ENCODE measurements at places on chromosomes 6 and 20.

DNA sequence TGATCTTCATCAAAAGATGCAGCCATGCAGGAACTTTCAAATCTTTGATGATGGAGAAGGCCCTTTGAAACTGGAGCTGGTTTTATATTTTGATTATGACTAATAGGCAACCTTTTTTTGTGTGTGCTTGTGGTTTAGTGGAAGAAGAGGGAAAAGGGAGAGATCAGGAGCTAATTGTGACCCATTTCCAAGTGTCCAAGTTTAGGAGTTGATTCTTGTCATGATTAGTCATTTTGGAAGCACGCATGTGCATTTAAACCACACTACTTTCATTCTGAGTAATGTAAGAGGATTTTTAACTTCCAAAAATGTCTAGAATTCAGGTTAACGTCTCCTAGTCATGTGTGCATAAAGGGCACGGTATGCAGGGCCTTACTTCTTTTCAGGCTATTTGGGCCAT lies 3.5 kb downstream of the FOXO3 start:
- DNase-seq: peak; percentile 98

- no peak for DNase-seq
Observed at GRCh38 chr6:35377002-35377401, 34.6 kb downstream of the PPARD start.

GRCh38 chr6:107021446-107022185 lies 6.4 kb upstream of the MTRES1 start:
- no peak for DNase-seq

DNA sequence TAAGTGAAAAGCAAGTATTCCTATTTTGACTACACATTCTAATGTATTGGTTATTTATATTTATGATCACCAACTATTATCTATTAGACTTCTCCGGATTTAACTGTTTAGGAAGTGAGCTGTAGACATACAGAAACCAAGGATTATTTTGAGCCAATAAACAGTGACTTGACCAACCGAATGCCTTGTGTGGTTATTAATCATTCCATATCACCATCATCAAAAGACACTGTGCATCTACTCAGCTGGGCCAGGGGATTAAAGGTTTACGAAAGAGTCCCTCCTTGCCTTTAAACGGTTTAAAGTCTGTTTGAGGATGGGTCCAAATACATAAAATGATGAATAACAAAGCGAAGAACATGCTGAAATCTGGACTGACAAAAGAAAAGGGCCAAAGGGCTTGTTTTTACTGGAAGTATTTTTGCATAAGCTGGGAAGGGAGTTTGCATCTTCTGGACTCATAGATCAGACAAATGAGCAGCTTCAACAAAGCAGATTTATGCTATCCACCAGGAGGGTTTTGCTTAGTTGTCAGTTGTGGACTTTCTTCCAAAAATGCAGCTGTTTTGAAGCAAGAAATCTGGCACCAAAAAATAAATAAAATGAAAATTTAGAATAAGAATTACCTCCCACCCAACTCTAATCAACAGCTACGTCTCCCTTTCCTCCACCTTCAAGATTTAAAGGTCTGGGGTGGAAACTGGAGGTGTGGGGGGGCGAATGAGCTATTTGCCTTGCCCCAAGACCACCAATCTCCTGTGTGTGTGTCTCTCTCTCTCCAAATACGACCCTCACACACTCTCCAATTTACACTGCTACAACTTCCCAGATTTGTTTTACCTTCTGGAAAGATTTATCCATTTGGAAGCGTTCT lies 33.6 kb upstream of the ID4 start:
- peak; percentile 49 for DNase-seq

DNA sequence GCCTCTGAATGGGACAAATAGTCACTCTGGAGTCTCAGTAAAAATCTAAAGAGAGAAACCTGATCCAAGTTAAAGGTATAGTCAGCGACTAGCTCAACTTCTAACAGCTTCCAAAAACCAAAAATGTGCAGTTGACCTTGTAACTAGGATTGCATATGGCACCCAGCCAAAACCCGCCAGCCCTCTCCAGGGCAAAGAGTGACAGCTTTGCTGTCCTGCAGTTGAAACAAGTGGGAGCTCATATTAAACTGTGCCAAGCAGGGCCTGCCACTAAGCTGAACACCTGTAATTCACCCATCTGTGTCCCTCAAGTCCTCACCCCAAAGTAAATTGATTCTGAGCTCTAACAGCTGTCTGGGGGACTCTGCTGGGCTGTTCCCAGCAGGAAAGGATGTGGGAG lies 695.3 kb downstream of the MAFB start:
- no peak for DNase-seq

GRCh38 chr6:7246401-7247178 lies 66.4 kb downstream of the SSR1 start:
- DNase-seq: no peak

GRCh38 chr20:41782255-41782654 lies 164.1 kb upstream of the CHD6 start:
- DNase-seq: no peak

DNA sequence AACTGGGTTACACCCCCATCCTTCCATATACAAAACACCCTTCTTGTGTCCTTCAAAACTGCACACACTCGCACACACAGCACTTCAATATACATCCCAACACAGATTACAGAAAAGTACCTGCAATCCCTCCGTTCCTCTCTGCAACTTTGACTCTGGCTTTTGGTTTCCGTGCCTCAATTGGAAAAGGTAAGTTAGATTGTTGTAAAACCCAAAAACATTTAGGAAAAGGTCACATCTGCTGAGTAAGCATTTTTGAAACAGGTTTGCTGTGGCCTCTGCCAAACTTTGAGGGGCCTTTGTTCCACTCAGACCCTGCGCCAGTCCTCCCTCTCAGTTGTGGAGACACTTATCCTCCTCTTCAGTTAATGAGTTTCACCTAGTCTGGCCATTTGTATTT lies 4.2 kb downstream of the NKX2-4 start:
- no peak for DNase-seq

GRCh38 chr6:3372912-3373554 lies 83.8 kb downstream of the SLC22A23 start:
- no peak for DNase-seq

GRCh38 chr6:102223942-102224341 lies 830.4 kb downstream of the GRIK2 start:
- no peak for DNase-seq

- peak; percentile 83 for DNase-seq
Observed at GRCh38 chr20:38143646-38144554, 21.2 kb downstream of the TGM2 start.

- no peak for DNase-seq
Observed at GRCh38 chr6:11830105-11830504, 51.5 kb upstream of the ADTRP start.

DNA sequence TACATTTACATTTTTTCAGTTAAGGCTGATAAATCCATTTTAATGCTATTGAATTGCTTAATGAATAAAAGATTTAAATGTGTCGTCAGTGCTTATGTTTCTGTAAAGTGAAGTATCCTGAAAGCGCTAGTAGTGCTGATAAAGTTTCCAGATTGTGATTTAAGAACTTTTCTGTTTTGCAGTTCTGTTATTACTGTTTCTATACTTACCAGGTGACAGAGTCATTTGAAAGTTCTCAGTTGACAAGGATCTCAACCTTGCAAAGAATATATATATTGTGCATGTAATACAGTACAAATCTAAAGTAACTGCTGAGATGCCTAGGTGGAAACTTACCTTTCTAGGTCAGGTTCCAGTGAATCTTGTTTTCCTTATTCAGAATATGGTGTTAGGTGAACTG lies 201.8 kb downstream of the ARID1B start:
- DNase-seq: no peak

DNA sequence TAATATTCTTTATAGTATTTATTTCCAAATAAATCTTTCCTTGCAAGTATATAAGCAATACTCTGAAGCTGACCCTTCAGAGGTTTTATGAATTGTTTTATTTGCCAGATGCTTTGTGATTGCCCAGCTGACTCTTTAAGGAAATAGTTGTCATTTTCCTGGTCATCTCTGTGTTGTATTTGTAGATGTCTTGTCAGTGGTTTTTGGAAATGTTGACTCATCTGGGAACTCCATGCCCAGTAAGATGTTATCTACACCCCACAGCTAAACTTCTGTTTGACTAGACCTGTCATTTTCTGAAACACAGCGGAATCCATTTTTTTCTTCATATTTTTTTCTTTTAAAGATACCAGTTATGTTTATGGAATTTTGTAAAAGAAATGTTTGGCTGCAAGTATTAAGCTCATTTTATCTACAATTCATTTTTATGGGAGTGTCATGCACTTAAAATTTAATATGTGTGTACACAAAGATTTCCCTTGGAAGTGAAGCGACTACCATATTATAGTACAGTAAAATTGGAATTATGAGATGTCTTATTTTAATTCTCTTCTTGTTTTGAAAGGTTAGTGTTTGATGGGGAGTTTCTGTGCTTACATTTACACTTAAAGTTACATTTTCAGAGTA lies 491.0 kb downstream of the NKAIN2 start:
- DNase-seq: peak; percentile 0
